ENCODE measurements at places on chromosomes 4 and X.
A peak's percentile ranks its signal among the peaks of the same experiment; 100 is the strongest.

- DNase-seq: no peak
Measured at GRCh38 chr4:123345137-123345934, 51.3 kb upstream of the SPRY1 start.

GRCh38 chrX:68829582-68830418 lies 979 bp downstream of the EFNB1 start:
- DNase-seq: no peak

DNA sequence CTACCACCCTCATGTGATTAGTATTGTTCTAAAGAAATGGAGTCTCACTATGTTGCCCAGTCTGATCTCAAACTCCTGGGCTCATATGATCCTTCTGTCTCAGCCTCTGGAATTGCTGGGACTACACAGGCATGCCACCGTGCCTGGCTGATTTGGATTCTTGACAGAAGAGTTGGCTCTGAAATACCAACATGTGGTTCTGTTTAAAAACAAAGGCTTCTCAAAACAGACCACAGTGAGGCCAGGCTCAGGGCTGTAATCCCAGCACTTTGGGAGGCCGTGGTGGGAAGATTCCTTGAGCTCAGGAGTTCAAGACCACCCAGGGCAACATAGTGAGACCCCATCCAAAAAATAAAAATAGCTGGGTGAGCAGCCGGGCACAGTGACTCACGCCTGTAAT lies 126.7 kb downstream of the DHRSX start:
- no peak for DNase-seq

- DNase-seq: no peak
Measured at GRCh38 chr4:184806229-184806550, 19.6 kb downstream of the ACSL1 start.

DNA sequence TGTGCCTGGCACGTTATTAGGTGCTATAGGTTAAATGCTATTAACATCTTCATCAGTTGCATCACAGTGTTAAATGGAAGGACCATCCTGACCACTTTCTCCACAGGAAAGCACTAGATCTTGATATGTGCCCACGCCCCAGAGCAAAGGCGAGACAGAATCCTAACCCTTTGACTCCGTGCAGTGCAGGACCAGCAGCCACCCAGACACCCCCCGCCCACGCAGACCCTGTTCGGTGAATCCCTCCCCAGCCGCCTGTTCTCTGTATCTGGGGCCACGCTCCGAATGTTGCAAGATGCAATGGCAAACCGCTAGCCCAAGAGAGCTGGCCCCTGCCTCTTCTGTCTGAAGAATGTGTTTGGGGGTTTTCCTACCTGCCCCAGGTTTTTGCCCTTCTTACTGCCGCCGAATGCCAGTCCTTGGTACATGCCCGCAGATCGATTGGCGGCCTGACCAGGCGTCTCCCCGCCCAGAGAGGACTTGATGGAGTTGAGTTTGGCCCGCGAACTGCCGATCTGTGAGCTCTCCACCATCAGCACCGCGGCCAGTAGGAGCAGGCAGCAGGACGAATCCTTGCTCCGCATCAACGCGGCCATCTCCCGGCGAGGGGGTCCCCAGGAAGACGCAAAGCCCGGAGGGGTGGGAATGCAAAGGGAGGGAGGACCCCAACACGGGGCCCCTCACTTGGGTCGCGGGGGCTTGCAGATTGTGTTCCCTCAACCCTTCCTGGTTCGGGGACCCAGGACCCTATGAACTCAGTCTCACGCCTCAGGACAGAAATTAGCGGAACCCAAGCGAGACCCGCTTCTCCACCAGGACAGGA lies 906 bp downstream of the DKK2 start:
- DNase-seq: no peak

- DNase-seq: no peak
Measured at GRCh38 chrX:131801066-131801465, 222.0 kb upstream of the STK26 start.

- peak; percentile 2 for DNase-seq
Measured at GRCh38 chrX:105190252-105190853, 30.1 kb downstream of the TEX13A start.

DNA sequence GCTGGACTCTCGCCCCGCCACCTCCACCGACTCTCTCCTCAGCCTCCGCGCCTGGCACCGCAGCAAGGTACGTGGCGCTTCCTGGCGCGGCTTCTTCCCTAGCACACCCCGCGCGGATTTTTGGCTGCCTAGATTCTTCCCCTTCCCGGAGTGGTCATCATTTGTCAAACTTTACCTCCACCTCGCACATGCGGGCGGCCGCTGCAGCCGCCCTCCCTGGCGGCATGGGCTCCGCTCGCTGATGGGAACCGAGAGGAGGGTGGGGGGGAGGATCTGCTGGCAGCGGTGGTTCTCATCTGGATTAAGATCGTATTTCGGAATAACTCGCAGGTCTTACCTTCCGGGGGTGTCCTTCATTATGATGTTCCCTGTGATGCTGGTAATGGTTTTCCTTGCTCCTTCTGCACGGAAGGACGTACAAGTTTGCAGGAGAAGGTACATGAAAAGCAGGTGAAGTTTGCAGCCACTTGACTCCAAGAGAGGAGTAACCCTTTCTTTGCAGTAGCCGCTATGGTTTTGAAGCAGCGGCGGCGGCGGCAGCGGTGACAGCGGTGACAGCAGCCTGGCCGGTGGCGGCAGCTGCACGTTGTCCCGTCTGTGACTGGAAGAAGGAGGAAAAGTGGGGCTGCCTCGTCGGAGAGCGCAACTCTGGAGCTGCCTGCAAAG lies 2183.9 kb upstream of the TENM3 start:
- no peak for DNase-seq

- peak; percentile 40 for DNase-seq
Measured at GRCh38 chr4:55549888-55550287, 3.2 kb upstream of the CLOCK start.

GRCh38 chrX:137031517-137032340 lies 2.1 kb downstream of the GPR101 start:
- DNase-seq: peak; percentile 30

DNA sequence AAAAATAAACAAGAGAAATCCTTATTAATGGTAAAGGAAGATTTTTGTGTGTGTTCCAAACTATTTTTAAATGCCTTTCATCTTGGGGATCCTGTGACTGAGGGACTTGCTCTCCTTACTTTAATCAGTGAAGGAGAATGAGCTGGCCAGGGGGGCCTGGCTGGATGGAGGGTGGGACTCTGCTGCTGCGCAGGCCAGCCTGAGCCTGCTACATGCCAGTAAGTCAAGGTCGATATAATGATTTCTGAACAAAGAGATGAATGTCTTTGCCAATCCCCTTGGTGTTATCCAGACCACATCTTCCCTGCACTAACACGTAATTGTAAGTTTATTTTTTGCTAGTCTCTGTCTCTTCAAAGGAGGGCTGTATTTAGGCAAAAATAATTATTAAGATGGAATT lies 1679.2 kb upstream of the TENM3 start:
- no peak for DNase-seq

DNA sequence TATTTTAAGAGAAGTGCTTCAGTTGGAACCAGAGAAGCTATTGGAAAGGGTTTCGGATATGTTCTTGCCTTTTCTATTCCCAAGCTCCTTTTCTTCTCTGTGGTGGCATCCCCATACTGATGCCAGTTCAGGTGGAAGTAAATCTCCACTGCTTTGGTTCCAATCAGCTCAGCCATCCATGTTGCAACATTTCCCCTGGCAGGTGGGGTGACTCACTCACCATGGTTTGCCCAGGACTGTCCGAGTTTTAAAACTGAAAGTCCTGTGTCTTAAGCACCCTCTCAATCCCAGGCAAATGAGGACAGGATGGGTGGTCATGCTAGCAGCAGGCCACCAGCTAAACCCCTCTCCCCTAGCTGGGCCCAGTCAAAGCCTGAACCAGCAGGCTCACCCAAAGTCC lies 15.1 kb downstream of the RAI2 start:
- DNase-seq: no peak

GRCh38 chrX:49976682-49977197 lies 54.3 kb downstream of the CLCN5 start:
- DNase-seq: no peak

- DNase-seq: no peak
Measured at GRCh38 chrX:153927672-153927921, 1.5 kb upstream of the ARHGAP4 start.

GRCh38 chr4:34108391-34108790 lies 2135.9 kb downstream of the ARAP2 start:
- no peak for DNase-seq

GRCh38 chrX:20221902-20222301 lies 44.8 kb downstream of the RPS6KA3 start:
- DNase-seq: no peak

Measured in CD4-positive, alpha-beta T cell treated with Interleukin-15 for 4 hours (primary cell).